ENCODE measurements at places on chromosomes 11 and 22. TPM values are rescaled to one million over a fixed set of nuclear protein-coding genes. Genes with fewer than 3 reads are reported as not detected.

Gene LSP1
- 453 TPM for total RNA-seq

DNA sequence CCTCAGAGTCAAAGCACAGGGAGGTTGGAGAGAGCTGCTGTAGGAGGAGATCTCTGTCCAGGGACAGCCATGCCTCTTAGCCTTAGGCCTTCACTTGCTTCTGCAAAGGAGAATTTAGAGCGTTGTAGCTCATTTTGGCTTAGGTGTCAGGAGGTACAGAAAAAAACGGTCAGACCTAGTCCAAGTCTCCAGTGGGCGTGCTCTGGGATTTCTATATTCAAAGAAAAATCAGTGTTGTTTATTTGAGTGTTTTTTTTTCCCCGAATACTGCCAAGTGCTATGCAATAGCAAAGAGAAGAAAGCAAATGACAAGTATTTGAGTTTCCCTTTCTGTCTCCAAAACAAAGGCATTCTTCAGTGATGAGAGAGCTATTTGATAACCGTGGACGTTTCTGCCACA is 22.7 kb upstream of the OPCML start:
- DNase-seq, result no peak

Gene ANO3
- total RNA-seq, result not detected

- DNase-seq, result no peak
Measured at GRCh38 chr11:134069426-134070341, 812 bp downstream of the JAM3 start.

- DNase-seq, result no peak
Measured at GRCh38 chr11:108672786-108673185, 7.9 kb downstream of the DDX10 start.

Gene OR8G5
- total RNA-seq, result not detected

DNA sequence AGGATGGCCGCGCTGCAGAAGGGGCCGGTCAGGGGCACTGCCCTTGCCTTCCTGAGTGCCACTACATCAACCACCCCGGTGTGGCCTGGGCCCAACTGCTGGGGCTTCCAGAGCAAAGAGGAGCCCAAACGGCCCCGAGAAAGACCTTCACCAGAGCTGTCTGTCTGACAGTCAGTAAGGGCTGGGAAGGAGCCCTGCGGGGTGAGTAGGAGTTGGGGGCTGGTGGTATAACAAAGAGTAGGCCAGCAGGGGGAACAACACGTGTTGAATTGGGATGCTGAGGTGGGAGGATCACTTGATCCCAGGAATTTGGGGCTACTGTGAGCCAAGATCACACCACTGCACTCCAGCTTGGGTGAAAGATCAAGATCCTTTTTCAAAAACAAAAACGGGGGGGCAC is 3.9 kb downstream of the GSTT4 start:
- DNase-seq, result no peak

Measured in CD4-positive, CD25-positive, alpha-beta regulatory T cell (primary cell).